ENCODE measurements at places on chromosomes 4 and X.

GRCh38 chr4:94961420-94961819, 203.7 kb downstream of the BMPR1B start:
- DNase-seq, result no peak

- no peak for DNase-seq
Observed at GRCh38 chr4:138189206-138189605, 52.9 kb downstream of the SLC7A11 start.

DNA sequence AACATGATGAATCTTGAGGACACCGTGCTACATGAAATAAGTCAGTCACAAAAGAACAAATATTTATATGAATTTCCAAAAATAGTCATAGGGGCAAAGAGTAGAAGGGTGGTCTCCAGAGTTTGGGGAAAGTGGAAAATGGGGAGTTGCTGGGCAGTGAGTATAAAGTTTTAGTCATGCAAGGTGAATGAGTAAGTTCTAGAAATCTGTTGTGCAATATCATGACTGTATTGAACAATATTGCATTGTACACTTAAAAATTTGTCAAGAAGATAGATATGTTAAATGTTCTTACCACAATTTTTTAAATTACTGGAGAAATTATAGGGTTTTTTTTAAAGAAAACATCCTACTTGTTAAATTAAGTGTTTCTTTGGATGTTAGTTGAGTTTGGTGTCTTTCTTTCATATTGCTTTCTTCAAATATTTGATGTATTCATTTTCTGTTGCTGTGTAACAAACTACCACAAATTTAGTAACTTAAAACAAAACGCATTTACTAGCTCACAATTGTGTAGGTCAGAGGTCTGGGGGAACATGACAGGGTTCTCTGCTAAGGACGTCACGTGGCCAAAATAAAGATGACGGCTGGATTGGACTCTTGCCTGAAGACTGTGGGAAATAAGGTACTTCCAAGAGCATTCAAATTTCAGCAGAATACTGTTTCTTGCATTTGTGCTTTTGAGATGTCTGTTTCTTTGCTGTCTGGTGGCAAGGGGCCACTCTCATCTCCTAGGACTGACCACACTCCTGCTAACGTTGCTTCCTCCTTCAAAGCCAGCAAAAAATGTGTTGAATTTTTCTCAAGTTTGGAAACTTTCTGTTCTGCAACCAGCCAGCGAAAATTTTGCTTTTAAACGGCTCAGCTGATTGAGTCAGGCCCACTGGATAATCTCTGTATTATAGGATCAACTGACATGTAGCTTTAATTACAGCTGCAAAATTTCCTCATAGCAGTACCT, 76.7 kb downstream of the CPEB2 start:
- peak; percentile 18 for DNase-seq

DNA sequence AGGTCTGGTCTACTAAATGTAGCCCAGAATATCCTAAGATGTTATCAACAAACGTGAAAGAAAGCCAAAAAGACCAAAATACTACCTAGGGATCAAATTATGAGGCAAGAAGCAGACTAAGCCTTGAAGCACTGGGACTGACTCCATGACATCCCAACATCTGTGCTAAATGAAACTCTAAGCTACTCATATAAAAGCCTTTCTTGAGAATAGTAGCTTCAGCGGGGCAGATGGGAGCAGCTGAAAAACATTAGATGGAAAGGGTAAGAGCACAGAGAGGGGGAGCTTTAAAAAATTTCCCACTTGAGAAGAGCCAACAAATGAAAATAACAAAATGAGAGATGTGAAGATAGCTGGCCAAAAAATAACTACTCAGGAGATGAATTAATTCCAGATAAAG, 81.7 kb downstream of the MAD2L1 start:
- no peak for DNase-seq

GRCh38 chr4:77376788-77377460, 219.9 kb downstream of the CCNG2 start:
- DNase-seq, result no peak

- no peak for DNase-seq
Observed at GRCh38 chrX:18537068-18537467, 111.7 kb downstream of the CDKL5 start.

GRCh38 chrX:45240301-45240700, 39.6 kb upstream of the DIPK2B start:
- DNase-seq, result no peak

DNA sequence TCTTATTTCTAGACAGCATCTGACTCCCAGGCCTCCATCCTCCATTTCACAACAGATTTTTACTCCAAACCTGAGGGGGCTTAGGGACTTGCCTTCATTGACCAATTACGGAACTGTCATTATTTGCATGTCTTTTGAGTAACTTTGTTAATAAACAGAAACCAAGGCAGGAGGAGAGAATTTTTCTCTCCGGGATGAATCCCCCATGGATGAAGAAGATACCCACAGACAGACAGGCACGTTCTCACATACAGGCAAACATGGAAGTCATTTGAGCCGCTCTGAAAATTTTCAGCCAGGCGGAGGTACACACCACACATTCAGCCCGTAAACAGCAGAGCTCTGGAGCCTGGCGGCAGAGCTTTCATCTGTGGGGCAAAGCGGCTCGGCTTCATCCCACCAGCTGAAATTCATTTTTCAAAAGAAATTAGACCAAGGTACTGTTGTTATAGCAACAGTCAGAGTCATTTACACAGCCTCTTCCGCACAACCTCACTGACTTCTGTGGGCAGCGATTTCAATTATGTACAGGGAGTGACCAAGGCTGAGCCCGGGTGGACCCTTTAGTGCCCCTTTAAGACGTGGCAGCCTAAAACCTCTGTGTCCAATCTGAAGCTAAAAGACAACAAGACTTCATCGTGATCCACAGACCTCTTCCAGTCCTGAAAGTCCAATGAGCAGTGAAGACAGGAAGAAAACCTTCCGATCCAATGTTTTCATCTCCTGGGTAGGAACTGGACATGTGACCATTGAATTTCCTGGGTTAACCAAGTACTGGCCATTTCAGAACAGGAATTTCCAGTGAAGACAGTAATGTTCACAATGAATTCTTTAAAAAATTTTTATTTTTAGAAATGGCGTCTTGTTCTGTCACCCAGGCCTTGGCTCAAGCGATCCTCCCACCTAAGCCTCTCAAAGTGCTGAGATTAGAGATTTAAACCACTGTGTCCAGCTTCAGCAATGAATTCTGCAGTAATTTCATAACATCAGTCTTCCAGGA, 237.0 kb downstream of the MGST2 start:
- DNase-seq, result no peak

DNA sequence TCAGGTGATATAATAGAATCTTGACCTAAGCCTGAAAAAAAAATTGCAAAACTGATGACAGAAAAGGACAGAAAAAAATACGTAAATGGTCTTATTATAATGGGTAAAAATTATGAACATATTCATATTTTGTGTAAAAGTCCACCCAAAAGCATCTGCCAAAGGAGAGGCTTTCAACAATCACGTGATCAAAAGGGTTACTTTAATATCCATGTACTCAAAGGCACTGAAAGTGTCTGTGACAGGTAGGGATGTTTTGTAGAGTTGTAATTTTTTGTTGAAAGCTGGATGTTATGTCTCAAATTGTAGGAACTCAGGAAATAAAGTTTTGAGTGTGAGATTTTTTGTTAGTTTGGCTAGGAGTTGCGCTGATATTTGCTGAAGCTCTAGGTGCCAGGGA, 144.8 kb upstream of the GALNTL6 start:
- DNase-seq, result no peak
